ENCODE measurements at places on chromosomes 2 and 18. TPM values are rescaled to one million over a fixed set of nuclear protein-coding genes. Genes with fewer than 3 reads are reported as not detected.

GPR55 gene
- total RNA-seq: 0.79 TPM

RGPD3 gene
- 0.02 TPM for total RNA-seq

OTX1 gene
- 0.59 TPM for total RNA-seq

MAPK4 gene
- total RNA-seq: not detected

MYCN gene
- not detected for total RNA-seq

HOXD9 gene
- 0.57 TPM for total RNA-seq

TCF7L1 gene
- total RNA-seq: 0.05 TPM

PROKR1 gene
- not detected for total RNA-seq

RAMP1 gene
- total RNA-seq: 35.8 TPM

PKDCC gene
- 4.1 TPM for total RNA-seq

ANKRD12 gene
- 16.0 TPM for total RNA-seq

COPS8 gene
- 159 TPM for total RNA-seq

UGT1A5 gene
- total RNA-seq: not detected

SULT1C4 gene
- not detected for total RNA-seq

KCMF1 gene
- 52.7 TPM for total RNA-seq

C2orf66 gene
- not detected for total RNA-seq

ADAM23 gene
- not detected for total RNA-seq
